ENCODE measurements at places on chromosomes 6 and 20.

GRCh38 chr6:67287566-67287965 is 1347.5 kb upstream of the ADGRB3 start:
- H3K27me3 ChIP-seq = no peaks in the 10 kb centered on the region
- H3K4me3 ChIP-seq = no peak overlapping the region
- no peaks in the 10 kb centered on the region for H3K36me3 ChIP-seq
- H3K27ac ChIP-seq = no peak overlapping the region
- H3K4me1 ChIP-seq = no peaks in the 10 kb centered on the region

DNA sequence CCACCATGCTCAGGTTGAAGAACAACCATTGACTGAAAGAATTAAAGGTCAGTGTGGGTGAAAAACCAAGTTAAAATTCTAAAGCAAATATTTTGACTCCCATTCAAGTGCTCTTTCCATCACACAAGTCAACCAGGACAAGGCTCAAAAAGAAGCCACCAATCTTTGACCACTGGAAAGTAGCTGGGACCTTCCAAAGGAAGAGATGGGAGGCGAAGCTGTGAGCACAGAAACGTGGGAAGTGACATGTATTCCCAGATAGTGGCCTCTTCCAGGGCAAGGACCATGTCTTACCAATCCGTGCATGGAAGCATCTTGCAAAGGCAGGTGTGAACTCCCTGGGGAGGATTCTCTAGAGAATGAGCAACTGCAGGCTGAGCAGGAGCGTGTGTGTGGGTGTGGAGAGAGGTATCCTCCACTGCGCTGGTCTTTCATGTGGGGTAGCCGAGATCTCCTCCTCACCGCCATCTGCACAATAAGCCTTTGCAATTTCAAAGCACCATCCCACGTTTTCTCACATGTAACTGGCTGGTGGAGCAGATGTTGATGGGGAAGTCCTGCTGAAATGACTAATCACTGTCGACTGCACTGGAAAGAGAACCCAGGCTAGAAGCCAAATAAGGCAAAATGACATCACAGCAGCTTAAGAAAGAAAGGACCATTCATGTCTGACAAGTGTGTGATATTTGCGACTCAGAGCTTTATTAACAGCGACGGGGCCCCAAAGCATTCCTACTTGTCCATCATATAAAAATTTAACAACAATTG is 189.4 kb upstream of the RREB1 start:
- H3K27ac ChIP-seq = no peak overlapping the region
- H3K4me1 ChIP-seq = peaks cover 12% of the 10 kb centered on the region
- H3K36me3 ChIP-seq = no peaks in the 10 kb centered on the region
- peaks cover 4% of the 10 kb centered on the region for H3K27me3 ChIP-seq
- peak; percentile 73 for DNase-seq

- H3K4me1 ChIP-seq = no peaks in the 10 kb centered on the region
- no peaks in the 10 kb centered on the region for H3K27me3 ChIP-seq
- H3K4me3 ChIP-seq = no peak overlapping the region
- H3K36me3 ChIP-seq = no peaks in the 10 kb centered on the region
- DNase-seq = no peak
These were observed 264.6 kb downstream of the FRK start for GRCh38 chr6:115796061-115796460.

DNA sequence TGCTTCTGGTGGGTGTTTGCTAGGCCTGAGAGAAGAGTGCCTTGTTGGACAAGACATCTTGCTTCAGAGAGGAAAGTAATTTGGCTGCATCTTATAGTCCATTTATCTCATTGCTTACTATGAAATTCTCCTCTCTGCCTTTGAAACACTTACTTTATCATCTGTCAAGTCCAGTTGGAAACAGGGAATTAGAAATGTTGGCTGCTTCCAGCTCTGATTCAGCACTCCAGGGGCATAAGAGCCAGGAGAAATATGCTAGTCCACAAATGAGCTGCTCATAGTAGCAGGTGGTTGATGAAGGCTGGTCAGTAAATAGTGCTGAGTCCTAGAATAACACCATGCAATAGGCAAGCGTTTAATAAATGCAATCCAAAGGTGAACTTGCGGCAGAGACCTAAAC is 227.1 kb downstream of the SLC35F1 start:
- H3K36me3 ChIP-seq = no peaks in the 10 kb centered on the region
- no peak for DNase-seq
- no peak overlapping the region for H3K4me3 ChIP-seq
- H3K4me1 ChIP-seq = no peaks in the 10 kb centered on the region

DNA sequence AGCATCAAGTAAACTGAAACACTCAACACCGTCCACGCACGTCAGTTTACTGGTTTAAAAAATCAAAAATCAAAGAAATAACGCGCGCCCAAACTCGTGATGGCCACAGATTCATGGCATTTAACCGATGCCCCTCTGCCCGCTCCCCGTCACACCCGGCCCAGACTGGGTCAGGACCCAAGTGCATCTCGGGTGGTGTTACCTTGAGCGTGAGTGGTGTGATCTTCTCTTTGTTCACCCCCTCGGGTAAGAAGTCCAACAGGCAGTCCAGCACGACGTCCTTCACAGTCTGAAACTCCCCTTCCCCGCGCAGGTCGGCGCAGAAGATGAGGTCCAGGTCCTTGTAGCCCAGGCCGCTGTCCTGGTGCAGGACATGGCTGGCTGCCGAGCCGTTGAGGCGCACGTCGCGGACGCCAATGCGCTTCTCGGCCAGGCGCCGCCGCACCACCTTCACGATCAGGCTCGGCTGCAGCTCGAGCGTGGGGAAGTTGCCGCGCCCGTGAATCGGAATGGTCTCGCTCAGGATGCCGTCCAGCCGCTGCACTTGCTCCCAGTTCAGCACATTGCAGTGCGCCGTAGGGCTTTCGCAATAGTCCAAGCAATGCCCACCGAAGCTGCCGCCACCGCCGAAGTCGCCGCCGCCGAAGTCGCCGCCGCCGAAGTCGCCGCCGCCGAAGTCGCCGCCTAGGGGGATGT is 945 bp downstream of the TENT5A start:
- peak overlapping the region; percentile 97 for H3K27ac ChIP-seq
- H3K4me1 ChIP-seq = peaks cover 23% of the 10 kb centered on the region
- H3K4me3 ChIP-seq = peak overlapping the region; percentile 96
- peaks cover 3% of the 10 kb centered on the region for H3K27me3 ChIP-seq
- H3K36me3 ChIP-seq = peaks cover 1% of the 10 kb centered on the region

DNA sequence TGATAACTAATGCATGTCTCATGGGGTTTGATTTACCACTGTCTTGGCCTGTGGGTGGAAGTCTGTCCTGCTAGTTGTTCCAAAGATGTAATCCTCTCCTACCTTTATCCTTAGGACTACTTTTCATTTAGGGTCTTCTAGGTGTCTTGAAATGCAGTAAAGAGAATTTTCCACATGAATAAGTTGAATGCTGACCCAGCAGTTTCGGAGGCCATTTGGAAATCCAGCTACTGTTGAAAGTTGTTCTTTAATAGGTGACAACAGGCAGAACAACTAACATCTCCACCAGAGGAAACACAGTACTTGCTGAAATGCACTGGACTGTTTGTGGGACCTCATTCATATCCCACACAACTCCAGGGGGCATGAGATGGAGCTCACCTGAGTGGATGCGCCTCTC is 478.1 kb downstream of the BTBD3 start:
- no peaks in the 10 kb centered on the region for H3K27me3 ChIP-seq
- no peak for DNase-seq
- H3K4me1 ChIP-seq = no peaks in the 10 kb centered on the region
- no peak overlapping the region for H3K27ac ChIP-seq
- no peak overlapping the region for H3K4me3 ChIP-seq

GRCh38 chr20:23189854-23190253 is 103.7 kb upstream of the CD93 start:
- no peaks in the 10 kb centered on the region for H3K27me3 ChIP-seq
- no peak overlapping the region for H3K27ac ChIP-seq
- no peaks in the 10 kb centered on the region for H3K36me3 ChIP-seq
- no peak for DNase-seq
- H3K4me3 ChIP-seq = no peak overlapping the region

DNA sequence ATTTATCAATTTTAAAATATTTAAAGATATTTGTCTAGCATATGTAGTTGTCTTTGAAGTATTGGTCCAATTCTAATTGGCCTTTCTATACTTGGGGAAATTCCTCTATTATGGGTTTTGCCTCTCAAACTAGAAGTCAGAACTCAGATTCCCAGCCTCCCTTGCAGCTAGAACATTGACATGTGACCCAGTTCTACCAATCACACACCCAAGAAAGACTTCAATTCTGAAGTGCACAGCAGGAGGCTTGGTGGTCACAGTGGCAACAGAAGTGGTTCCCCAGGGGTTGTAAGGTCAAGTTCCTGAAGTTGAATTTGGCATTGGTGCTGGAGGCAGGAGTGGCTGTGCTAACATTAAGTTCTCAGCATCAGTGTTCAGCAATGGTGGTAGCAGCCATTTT is 14.8 kb upstream of the FKBP5 start:
- no peak overlapping the region for H3K27ac ChIP-seq
- H3K27me3 ChIP-seq = no peaks in the 10 kb centered on the region
- no peaks in the 10 kb centered on the region for H3K4me1 ChIP-seq
- no peak overlapping the region for H3K4me3 ChIP-seq

- DNase-seq = no peak
- H3K27me3 ChIP-seq = no peaks in the 10 kb centered on the region
- H3K27ac ChIP-seq = no peak overlapping the region
- no peak overlapping the region for H3K4me3 ChIP-seq
These were observed 434.8 kb downstream of the ADGRB3 start for GRCh38 chr6:69069881-69070280.

DNA sequence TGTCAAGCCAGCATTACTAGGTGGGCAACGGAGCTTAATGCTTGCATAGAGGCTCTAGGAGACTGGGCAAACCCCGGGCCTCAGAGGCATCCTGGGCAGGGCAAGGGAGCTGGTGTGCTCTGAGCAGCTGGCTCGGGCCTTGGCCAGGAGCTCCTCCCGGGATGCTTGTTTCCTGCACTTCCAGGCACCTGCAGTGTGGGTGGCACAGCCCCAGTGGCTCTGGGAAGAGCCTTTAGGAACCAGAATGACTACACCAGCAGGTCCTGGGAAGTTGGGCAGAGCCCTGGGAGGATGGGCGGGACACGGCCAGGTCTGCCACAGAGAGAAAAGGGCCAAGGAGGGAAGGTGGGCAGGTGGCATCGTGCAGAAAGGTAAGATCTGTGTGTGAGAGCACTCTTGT is 80.4 kb upstream of the CD93 start:
- no peak for DNase-seq
- no peak overlapping the region for H3K27ac ChIP-seq
- no peak overlapping the region for H3K4me3 ChIP-seq
- no peaks in the 10 kb centered on the region for H3K36me3 ChIP-seq

DNA sequence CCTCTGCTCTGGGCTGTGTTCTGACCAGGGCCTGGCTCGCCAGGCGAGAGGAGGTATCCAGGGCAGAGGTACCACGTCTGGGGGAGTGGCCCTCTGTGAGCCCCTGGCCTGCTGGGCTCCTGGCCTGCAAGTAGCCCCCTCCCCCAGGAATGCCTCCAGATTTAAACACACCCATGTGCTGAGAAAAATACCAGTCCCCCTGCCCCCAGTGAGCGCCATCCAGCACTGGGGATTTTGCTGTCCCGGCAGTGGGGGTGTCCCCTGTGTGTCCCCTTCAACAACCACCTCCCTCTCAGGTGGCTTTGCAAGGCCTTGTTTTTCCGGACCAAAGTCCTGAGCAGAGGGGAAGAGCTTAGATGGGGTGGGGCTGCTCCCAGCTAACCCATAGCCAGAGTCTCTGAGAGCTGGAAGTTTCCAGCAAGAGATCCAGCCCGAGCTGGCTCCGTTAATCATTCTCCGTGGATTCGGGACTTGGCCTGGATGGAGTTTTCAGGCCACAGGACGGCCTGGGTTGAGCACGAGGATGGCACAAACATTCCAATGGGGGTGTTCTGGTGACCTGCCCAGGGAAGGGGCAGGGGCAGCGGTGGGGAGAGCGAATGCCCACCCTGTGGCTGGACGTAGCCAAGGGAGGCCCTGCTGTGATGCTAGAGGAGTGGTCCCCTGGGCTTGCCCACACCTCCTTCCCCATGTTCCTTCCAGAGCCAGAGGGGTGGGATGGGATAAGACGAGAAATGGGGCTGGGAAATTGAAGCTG is 29.0 kb downstream of the PCK1 start:
- H3K27me3 ChIP-seq = peaks cover 25% of the 10 kb centered on the region
- no peak overlapping the region for H3K27ac ChIP-seq
- DNase-seq = no peak
- H3K4me1 ChIP-seq = peaks cover 15% of the 10 kb centered on the region
- no peaks in the 10 kb centered on the region for H3K36me3 ChIP-seq

DNA sequence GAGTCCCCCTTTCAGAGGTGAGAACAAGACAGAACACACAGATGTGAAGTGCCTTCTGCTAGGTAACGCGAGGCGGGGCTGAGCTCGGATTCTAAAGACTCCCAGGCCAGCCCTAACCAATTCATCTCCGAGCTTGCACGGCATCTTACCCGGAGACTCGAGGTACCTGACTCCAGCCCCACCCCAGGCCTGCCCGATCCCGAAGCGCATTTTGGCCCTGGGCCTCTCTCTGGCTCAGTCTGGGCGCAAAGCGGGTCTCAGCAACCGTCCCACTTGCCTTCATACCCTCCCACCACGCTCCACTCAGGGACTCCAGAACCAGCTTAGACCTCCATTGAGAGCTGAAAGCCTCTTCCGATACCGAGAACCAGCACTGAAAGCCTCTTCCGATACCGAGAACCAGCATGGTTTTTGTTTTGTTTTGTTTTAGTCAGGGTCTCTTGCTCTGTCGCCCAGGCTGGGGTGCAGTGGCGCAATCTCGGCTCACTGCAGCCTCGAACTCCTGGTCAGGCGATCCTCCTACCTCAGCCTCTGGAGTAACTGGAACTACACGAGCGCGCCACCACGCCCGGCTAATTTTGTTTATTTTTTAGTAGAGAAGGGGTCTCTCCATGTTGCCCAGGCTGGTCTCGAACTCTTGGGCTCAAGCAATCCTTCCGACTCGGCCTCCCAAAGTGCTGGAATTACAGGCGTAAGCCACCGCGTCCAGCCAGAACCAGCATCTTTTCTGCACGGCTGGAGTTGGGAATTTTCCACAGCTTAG is 557 bp upstream of the DYNLRB1 start:
- H3K4me3 ChIP-seq = peak overlapping the region; percentile 95
- no peaks in the 10 kb centered on the region for H3K27me3 ChIP-seq
- peak overlapping the region; percentile 99 for H3K27ac ChIP-seq
- peaks cover 17% of the 10 kb centered on the region for H3K36me3 ChIP-seq
- DNase-seq = peak; percentile 66
- H3K4me1 ChIP-seq = peaks cover 42% of the 10 kb centered on the region

DNA sequence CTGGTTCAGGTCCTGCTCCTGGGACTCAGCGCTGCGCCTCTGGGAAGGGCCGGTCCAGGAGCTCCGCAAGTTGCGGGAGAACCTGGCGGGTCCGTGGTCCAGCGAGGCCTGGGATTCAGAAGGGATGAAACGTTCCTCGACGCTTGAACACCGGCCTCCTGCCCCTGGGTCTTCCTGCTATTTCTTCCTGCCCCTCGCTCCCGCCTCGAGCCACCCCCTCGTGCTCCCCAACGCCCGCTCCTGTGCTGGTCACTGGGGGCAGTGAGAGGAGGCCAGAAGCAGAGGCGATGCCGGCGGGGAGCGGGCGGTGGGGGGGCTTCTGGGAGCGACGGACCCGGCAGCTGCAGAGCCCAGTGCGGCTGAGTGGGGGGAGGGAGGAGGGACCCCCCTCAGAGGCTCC is 20.8 kb upstream of the KIF25 start:
- no peak overlapping the region for H3K27ac ChIP-seq
- H3K4me1 ChIP-seq = no peaks in the 10 kb centered on the region
- H3K36me3 ChIP-seq = no peaks in the 10 kb centered on the region
- H3K27me3 ChIP-seq = peaks cover 4% of the 10 kb centered on the region
- no peak overlapping the region for H3K4me3 ChIP-seq

- no peak for DNase-seq
- no peaks in the 10 kb centered on the region for H3K27me3 ChIP-seq
- no peak overlapping the region for H3K4me3 ChIP-seq
- peak overlapping the region; percentile 2 for H3K27ac ChIP-seq
These were observed 188.2 kb upstream of the PREP start for GRCh38 chr6:105591053-105591452.

GRCh38 chr6:170175644-170176135 is 115.2 kb downstream of the DLL1 start:
- no peak overlapping the region for H3K27ac ChIP-seq
- H3K27me3 ChIP-seq = peaks cover 23% of the 10 kb centered on the region
- no peak for DNase-seq
- peaks cover 5% of the 10 kb centered on the region for H3K36me3 ChIP-seq
- H3K4me3 ChIP-seq = no peak overlapping the region
